ENCODE measurements at places on chromosomes 12 and 14. TPM values are rescaled to one million over a fixed set of nuclear protein-coding genes. Genes with fewer than 3 reads are reported as not detected.

PLEKHD1 gene
- under 0.01 TPM for total RNA-seq

HVCN1 gene
- total RNA-seq: 1.3 TPM

PTPN6 gene
- total RNA-seq: 18.4 TPM

SMIM41 gene
- 0.66 TPM for total RNA-seq

TOMM20L gene
- total RNA-seq: not detected

LRTM2 gene
- total RNA-seq: not detected

AMN gene
- not detected for total RNA-seq

DNA sequence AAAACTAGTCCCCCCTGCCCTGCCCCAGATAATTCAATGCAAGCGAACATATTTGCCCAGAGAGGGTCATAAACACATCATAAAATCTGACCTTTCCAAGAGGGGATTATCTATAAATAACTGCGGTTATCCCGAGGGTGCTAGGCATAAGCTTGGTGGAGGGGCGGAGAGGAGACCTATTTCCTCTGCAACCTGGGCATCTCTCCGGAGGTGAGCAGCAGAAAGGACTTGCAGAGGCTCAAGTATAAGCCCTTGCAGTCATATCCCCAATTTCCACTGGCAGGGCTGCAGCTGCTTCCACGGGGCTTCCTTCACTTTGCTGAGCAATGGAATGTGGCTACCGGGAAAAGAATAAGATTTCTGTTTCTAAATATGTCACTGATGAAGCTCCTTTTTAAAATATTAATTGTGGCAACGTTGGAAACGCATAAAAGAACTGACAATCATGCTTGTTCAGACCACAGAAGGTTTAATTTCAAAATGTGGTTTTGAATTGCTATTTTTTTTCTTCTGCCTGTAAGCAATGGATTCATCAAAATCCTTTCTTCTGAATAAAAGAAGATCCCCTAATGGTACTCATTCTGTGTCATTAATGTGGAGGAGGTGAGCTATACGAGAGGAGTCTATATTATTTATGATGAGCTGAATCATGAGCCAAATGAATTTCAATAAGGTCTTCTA, 268.9 kb upstream of the ATP2B1 start:
- no peaks in the 10 kb centered on the region for H3K36me3 ChIP-seq
- H3K27ac ChIP-seq: no peak overlapping the region
- no peak for DNase-seq
- H3K4me1 ChIP-seq: no peaks in the 10 kb centered on the region

DNA sequence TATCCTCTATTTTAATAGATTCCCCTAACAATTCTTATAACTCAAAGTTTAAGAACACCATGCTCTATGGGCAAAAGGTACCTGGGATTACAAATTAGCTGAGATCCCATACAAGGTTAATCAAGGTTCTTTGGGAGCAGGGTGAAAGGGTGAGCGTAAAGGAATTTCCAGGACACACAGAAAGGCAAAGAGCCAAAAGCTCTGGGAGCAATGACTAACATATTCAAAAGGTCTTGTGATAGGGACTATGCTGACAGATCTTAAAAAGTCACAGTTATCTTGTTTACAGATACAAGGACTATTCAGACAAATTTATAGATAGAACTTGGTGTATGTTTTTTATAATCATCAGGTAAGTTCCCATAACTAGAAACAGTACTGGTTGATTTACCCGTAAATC, 19.5 kb upstream of the PPFIBP1 start:
- H3K27ac ChIP-seq: no peak overlapping the region
- no peak overlapping the region for H3K4me3 ChIP-seq
- no peaks in the 10 kb centered on the region for H3K4me1 ChIP-seq
- no peaks in the 10 kb centered on the region for H3K27me3 ChIP-seq

DNA sequence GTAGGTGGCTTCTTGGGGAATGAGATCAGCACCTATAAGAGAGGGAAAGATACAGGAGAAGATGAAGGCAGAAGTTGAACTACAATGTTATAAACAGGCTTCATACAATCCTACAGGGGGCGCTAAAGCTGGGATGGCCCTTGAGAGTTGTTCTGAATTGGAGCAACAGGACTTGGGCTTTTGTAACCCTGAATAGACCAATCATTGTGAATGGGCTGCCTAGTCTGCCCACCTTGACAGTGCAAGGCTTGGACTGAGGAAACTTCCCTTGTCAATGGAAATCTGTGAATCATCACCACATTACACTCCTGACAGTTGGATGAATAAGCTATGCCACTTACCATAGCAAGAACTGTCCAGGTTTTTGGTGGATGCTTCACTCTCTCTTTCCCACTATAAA, 306.1 kb downstream of the KCNC2 start:
- DNase-seq: no peak
- no peak overlapping the region for H3K4me3 ChIP-seq
- H3K4me1 ChIP-seq: no peaks in the 10 kb centered on the region
- H3K36me3 ChIP-seq: no peaks in the 10 kb centered on the region

DNA sequence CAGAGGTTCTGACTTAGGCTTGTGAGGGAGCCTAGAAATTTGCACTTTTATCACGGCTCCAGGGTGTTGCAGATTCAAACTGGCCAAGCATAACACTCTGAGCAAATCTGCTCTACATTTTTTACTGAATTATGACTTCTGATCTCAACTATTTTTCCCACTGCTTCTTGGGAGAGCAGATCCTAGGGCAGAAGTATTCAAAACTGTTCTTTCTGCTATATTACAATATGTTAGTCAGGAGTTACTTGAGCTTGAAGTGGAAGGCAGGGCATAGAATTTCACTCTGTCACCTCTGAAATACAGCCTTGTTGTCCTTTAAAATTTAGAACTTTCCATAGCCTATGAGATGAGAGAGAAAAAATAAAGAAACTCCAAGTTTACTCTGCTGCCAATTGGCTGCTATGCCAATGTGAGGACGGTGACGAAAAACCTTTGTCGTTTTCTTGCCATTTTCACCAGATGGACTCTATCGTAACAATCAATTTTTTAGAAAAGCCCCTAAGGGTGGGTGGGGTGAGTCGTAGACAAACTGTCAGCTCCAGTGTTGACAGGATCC, 16.4 kb upstream of the KERA start:
- DNase-seq: no peak
- no peak overlapping the region for H3K4me3 ChIP-seq
- H3K4me1 ChIP-seq: peaks cover 9% of the 10 kb centered on the region
- no peak overlapping the region for H3K27ac ChIP-seq

DNA sequence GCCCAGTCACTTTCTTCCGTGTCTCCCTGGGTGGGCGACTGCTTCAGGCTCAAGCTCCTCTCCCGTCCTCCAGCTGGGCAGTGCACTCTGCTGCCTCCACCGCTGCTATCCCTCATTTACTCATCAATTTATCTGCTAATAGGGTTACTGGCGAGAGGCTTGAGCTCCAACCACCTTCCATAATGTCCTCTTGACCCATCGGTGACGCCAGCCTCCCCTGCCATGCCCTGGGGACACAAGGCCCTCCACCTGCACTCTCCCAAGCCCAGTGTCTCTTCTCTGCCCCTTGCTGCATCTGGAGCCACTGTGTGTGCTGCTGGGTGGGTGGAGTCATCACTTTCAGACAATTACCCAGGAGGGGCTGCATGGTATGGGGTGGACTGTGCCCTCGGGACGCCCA, 78.5 kb downstream of the TMEM132D start:
- no peaks in the 10 kb centered on the region for H3K4me1 ChIP-seq
- no peak overlapping the region for H3K27ac ChIP-seq
- H3K27me3 ChIP-seq: no peaks in the 10 kb centered on the region
- no peaks in the 10 kb centered on the region for H3K36me3 ChIP-seq
- DNase-seq: no peak

DNA sequence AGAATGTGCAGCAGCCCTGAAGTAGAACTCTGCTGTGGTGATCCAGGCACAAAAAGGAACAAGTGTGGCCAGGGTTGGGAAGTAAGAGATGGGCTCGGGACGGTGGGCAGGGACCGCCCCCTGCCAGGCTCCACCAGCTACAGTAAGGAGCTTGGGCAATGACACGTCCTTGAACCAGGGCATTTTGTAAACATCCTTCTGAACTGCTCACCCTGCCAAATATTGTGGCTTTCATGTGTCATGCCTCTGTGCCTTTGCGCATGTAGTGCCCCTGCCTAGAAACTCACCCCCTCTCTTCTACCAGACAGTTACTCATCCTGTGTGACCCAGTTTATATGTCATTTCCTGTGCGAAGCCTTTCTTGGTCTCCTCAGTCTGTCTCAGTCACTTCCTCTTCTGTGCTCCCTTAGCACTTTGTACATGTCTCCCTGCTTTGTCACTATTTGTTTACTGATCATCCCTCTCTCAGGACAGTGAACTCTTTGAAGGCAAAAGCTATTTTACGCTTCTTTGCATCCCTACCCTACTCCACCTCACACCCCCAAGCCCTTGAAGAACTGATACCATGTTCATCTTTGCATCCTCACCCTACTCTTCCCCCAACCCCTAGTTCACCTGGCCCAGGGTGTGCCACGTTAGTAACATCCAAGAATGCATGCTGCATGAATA, 108.9 kb upstream of the PLEKHG7 start:
- H3K36me3 ChIP-seq: no peaks in the 10 kb centered on the region
- no peaks in the 10 kb centered on the region for H3K27me3 ChIP-seq
- no peak overlapping the region for H3K4me3 ChIP-seq
- peak; percentile 13 for DNase-seq
- no peaks in the 10 kb centered on the region for H3K4me1 ChIP-seq

DNA sequence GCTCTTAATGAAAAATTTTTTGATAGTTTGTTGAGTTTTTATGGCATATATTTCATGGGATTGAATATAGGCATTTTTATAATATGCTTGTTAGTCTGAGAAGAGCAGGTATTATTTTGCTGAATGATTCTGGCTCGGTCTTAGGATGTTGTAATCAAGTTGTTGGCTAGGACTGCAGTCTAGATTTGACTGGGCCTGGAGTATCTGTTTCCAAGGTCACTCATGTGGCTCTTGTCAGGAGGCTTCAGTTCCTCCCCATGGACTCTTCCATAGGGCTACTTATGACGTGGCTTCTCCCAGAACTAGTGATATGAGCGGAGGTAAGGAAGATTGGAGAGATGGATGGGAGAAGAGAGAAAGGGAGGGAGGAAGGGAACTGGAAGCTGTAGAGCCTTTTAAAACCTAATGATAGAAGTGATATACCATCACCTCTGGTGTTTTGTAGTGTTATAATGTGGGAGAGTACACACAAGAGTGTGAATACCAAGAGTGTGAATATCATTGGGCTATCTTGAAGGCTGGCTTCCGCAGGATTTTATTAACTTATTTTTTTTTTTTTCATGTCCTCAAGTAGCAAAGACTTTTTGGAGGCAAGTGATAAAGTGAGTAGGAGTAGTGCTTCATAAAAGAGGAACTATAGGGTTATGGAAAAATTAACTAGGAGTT, 4.4 kb downstream of the MNAT1 start:
- DNase-seq: no peak
- no peak overlapping the region for H3K27ac ChIP-seq
- no peaks in the 10 kb centered on the region for H3K36me3 ChIP-seq
- H3K27me3 ChIP-seq: no peaks in the 10 kb centered on the region
- peaks cover 21% of the 10 kb centered on the region for H3K4me1 ChIP-seq

DNA sequence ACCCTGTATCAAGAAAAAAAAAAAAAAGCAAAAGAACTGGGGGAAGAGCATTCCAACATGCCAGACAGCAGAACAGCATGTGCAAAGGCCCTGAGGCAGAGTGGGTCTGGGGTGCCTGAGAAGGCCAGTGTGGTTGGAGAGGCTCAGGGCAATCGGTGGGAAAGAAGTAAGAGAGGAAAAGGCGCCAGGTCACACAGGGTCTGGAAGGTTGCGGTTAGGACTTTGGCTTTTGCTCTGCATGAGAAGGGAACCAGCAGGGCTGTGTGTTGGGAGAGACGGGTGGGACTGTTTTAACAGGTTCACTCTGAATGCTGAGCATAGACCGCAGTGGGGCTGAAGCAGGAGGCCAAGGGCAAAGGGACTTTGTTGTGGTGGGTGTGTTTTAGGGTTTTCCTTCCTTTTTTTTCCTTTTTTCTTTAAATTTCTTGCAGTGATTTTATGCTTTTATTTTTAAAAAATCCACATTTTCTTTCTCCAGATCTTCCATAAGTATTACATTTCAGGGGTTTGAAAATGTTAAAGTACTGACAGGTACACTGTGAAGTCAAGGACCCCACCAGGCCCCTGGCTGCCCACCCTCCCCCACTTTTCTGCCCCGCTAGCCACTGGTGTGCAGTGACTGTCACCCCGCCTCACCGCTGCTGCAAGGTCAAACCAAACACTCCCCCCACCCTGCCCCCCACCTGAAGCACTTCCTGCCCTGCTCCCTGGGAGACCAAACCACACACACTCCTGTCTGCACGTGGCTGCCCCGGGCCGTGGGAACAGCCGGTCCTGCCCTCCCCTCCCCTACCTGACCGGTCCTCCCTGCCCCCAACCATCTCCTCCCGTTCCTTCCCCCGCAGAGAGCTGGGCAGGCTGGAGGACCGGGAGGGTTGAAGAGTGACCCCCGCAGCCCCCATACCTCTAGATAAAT, 30.0 kb downstream of the DTX1 start:
- H3K4me1 ChIP-seq: peaks cover 15% of the 10 kb centered on the region
- no peak overlapping the region for H3K4me3 ChIP-seq
- H3K27me3 ChIP-seq: no peaks in the 10 kb centered on the region
- H3K27ac ChIP-seq: peak overlapping the region; percentile 65

GRCh38 chr12:57016348-57016747, at the start of gene TAC3:
TAC3 (minus strand) TSS chr12:57016529; CDS start chr12:57015797, 732 bp downstream.
- no peak within 1 kb of the TSS for H3K4me3 ChIP-seq
- no peaks in the 10 kb centered on the region for H3K4me1 ChIP-seq
- H3K36me3 ChIP-seq: no peaks in the 10 kb centered on the region
- H3K27me3 ChIP-seq: no peaks in the 10 kb centered on the region
- no peak for DNase-seq

- no peak for DNase-seq
- H3K4me3 ChIP-seq: no peak overlapping the region
- H3K27me3 ChIP-seq: no peaks in the 10 kb centered on the region
- no peak overlapping the region for H3K27ac ChIP-seq
These were observed 361.9 kb upstream of the TMTC1 start for GRCh38 chr12:30145684-30146032.

GRCh38 chr12:15928870-15929571, 17.9 kb downstream of the DERA start:
- no peaks in the 10 kb centered on the region for H3K27me3 ChIP-seq
- H3K36me3 ChIP-seq: no peaks in the 10 kb centered on the region
- DNase-seq: peak; percentile 25

DNA sequence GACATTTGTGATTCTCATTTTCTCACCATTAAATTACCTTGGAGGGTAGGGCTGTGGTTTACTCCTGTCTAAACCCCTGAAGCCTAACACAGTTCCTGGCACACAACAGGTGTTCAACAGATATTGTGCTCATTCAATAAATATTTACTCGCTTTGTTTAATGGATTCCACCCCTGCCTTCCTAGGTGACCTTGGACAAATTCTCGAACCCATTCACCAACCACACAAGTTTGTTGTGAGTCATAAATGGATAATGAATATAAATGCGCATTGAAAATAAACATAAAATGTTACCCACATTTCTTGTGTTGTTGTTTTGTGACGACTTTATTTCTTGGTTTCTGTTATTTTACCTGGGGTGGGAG, 362 bp upstream of the TSFM start:
- DNase-seq: no peak
- no peak overlapping the region for H3K4me3 ChIP-seq
- no peaks in the 10 kb centered on the region for H3K27me3 ChIP-seq
- H3K4me1 ChIP-seq: peaks cover 28% of the 10 kb centered on the region
- H3K36me3 ChIP-seq: peaks cover 10% of the 10 kb centered on the region
- peak overlapping the region; percentile 74 for H3K27ac ChIP-seq

Measured in body of pancreas (tissue), 4 donors.